Ovary (tissue), 10 donors: ENCODE measurements at places on chromosomes 7 and 10. TPM values are rescaled to one million over a fixed set of nuclear protein-coding genes. Genes with fewer than 3 reads are reported as not detected.

DNA sequence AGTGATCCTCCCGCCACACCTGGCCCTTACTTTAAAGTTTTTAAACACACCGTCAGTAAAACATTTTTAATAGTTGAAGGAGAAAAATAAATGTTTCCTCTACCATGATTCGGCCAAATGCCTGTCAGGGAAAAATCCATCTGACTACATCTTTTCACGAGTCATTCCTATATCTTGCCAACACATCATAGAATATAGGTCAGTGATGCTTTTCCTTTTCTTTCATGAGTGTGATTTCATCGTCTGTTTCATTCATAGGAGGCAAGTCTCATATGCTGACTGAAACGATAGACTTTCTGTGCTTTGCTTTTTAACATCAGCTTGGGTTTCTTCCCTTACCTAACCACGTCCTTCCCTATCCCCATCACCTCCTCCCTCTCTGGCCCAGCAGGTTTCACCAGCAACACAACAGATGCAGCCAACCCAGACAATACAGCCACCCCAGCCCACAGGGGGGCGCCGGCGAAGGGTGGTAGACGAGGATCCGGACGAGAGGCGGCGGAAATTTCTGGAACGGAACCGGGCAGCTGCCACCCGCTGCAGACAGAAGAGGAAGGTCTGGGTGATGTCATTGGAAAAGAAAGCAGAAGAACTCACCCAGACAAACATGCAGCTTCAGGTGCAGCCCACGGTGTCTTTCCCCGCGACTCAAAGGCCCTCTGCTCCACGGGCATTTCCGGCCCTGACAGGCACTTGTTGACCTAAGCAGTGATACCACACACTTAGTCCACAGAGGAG lies 149.2 kb downstream of the TRIL start:
- DNase-seq = no peak

DNA sequence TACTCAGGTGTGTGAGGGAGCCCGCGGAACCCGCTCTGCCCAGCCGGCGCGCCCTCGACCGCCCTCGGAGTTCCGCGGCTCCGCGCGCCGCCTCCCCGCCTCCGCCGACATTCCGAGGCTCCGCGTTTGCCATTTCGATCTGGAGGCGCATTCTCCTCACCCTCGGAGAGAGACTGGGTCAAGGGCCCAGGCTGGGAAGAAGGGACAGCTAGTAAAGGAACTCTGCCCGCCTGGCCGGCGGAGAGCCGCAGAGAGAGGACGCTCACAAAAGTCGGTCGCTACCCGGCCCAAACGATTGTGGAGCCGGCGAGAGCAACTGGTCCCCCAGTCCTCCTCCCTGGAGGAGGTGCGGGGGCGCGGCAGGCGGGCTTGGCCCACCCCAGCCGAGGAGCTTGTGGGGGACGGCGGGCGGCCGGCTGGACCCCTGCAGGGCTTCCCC lies 74.5 kb upstream of the LEP start:
- no peak for DNase-seq

DNA sequence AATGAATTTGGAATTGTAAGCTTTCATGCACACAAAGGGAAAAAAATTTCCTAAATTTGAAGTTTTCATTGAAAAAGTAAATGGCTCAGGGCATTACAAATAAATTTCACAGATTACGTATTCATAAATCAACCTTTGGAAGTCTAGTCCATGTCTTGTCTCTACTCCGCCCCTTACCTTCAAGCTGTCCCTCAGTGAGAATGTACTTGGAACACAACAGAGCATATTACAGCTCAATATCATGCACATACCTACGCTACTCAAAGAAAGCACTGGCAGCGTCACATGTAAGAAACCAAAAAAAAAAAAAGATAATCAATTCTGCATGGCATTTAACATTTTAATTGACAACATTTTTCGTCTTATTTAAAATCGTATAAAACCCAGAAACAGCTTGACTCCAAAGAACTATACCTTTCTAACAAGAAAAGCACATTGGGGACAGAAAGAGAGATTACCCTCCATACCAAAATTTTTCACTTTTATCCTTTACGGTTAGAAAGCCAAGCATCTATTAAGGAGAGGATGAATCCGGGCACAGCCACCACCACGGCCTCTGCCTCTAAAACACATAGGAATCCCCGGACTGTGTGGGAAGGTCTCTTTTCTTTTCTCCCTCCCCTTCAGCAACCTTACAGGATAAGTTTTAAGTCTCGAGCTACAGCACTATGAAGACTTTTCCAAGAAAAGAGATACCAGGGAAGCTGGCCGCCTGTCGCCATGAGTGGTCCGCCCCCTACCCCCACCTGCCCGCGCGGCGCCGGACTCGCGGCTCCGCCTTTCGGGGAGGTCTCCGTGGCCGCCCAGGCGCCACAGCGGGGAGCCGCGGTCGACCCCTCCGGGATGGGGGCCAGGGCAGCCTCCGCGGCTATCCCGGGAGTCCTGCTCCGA lies 1.1 kb downstream of the JMJD1C start:
- no peak for DNase-seq

- no peak for DNase-seq
These were observed 609.7 kb downstream of the TNS3 start for GRCh38 chr7:46972205-46972604.

GRCh38 chr7:151752816-151753595 lies 123.9 kb downstream of the PRKAG2 start:
- no peak for DNase-seq

GRCh38 chr10:72407927-72408600 lies 53.3 kb upstream of the DNAJB12 start:
- no peak for DNase-seq

HABP2 gene
- 0.25 TPM for polyA plus RNA-seq
